Activated naive CD8-positive, alpha-beta T cell treated with anti-CD3 and anti-CD28 coated beads, Interleukin-2, amount 10 ng/mL, durations not matched to agents 7 days and 5 days (primary cell): ENCODE measurements at places on chromosomes 1 and 21. TPM values are rescaled to one million over a fixed set of nuclear protein-coding genes. Genes with fewer than 3 reads are reported as not detected.

DNA sequence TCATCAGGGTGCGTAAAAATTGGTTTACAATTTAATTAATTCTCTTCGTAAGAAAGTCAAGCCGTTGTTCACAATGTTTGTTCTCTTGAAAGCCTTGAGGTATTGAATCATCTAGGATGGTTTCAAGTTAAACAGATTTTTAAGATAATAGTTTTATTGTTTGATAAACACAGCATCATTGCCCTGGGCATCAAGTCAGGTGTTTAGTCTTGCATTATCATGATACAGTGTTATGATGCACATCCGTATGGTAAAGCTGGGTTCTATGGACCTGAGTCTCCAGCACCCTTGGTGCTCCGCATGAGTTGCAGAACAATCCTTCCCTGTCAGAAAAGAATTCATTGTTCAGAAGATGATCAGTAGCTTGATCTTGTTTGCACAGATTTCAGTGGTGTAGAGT lies 359.5 kb downstream of the LMO4 start:
- H3K27me3 ChIP-seq: no peaks in the 10 kb centered on the region
- no peak for DNase-seq
- H3K4me3 ChIP-seq: no peak overlapping the region
- no peaks in the 10 kb centered on the region for H3K36me3 ChIP-seq

DNA sequence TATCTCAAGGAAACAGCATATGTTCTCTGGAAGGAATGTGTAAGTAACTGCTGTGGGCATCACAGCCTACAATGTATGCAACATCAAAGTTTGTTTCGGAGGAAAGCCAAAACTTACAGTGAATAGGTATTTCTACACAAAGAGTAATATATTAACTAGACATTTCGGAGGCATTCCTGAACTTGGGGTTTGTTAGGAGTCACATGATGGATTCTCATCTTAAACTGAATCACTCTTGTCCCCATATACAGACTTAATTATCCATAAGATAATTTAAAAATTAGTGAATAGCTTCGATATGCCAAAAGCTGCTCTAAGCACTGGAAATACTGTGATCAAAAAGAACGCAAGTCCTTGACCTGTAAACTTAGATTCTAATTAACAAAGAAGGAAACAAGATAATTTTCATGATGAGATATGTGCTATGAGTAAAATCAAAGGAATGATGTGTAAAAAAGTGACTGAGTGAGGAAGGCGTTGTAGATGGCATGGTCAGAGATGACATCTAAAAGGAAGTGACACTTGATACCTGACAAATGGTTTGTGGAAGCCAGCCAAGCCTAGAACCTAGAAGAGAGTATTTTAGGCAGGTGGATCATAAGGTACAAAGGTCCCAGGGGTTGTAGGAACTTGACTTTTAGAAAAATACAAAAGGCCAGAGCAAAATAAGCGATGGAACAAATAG lies 273.1 kb downstream of the MRPL39 start:
- H3K4me3 ChIP-seq: no peak overlapping the region
- no peaks in the 10 kb centered on the region for H3K4me1 ChIP-seq
- H3K27me3 ChIP-seq: peaks cover 3% of the 10 kb centered on the region
- no peaks in the 10 kb centered on the region for H3K36me3 ChIP-seq
- no peak overlapping the region for H3K27ac ChIP-seq

- peak overlapping the region; percentile 97 for H3K27ac ChIP-seq
- peaks cover 29% of the 10 kb centered on the region for H3K36me3 ChIP-seq
- peak; percentile 62 for DNase-seq
- peaks cover 60% of the 10 kb centered on the region for H3K4me1 ChIP-seq
- H3K4me3 ChIP-seq: peak overlapping the region; percentile 87
Measured at GRCh38 chr1:24966724-24967346, 36.8 kb upstream of the RUNX3 start.

GRCh38 chr1:150875197-150876118 lies 941 bp downstream of the ARNT start:
- no peaks in the 10 kb centered on the region for H3K27me3 ChIP-seq
- DNase-seq: no peak
- peaks cover 22% of the 10 kb centered on the region for H3K36me3 ChIP-seq
- H3K4me3 ChIP-seq: peak overlapping the region; percentile 96
- peak overlapping the region; percentile 97 for H3K27ac ChIP-seq

DNA sequence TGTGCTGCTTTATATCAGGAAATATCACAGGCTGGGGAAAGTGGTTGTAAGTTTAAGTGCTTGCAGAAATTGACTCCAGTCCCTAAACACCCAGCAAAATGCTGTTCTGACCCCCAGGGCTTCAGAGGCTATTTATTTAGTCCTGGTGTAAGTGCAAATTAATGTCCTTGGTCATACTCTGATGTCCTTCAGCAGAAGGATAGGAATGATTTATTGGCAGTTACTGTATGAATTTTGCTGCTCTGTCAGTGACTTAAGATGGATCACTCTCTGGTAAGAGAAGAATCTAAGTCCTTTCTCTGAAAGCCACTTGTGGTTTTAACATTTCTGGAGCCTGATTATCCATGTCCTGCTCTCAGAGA lies 21.9 kb downstream of the FAM20B start:
- DNase-seq: no peak
- H3K4me1 ChIP-seq: peaks cover 10% of the 10 kb centered on the region
- no peak overlapping the region for H3K4me3 ChIP-seq
- H3K27ac ChIP-seq: no peak overlapping the region
- H3K36me3 ChIP-seq: peaks cover 14% of the 10 kb centered on the region

DNA sequence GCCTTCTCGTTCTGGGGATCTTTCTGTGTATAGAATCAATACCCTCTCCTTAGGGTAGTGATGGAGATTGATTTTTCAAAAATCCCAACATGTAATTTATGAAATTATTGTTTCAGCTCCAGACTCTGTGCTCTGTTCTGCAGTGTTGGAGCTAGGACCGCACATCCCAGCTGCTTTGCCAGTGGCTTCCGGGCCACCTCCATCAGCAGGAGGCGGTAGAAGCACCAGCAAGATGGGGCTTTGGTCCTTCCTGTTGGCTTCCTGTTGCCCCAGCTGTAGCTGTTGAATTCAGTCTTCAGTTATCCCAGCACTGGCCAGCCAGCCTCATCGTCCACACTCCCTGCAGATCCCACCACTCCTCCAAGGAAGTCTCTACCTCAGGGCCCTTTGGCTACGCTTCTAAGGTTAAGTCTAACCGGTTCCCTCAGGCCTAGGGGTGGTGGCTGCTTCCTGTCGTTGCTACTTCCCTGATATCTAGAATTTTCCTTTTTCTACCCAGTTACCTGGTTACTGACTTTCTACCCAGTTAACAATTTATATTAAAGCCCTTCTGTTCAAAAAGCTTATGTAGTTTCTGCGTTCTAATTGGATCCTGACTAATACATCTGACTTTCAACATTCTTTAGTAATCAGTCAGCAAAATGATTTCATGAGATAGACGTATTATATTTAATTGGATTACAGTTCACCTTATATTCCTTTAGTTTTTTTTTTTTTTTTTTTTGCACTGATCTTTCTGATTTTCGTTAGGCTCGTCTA lies 24.6 kb downstream of the GALNT2 start:
- H3K27ac ChIP-seq: no peak overlapping the region
- no peaks in the 10 kb centered on the region for H3K27me3 ChIP-seq
- H3K4me1 ChIP-seq: peaks cover 5% of the 10 kb centered on the region
- H3K4me3 ChIP-seq: no peak overlapping the region
- H3K36me3 ChIP-seq: peaks cover 18% of the 10 kb centered on the region
- no peak for DNase-seq

GRCh38 chr21:19810779-19811178 lies 1187.4 kb upstream of the NCAM2 start:
- no peaks in the 10 kb centered on the region for H3K36me3 ChIP-seq
- H3K27me3 ChIP-seq: no peaks in the 10 kb centered on the region
- H3K27ac ChIP-seq: no peak overlapping the region
- H3K4me1 ChIP-seq: no peaks in the 10 kb centered on the region

DNA sequence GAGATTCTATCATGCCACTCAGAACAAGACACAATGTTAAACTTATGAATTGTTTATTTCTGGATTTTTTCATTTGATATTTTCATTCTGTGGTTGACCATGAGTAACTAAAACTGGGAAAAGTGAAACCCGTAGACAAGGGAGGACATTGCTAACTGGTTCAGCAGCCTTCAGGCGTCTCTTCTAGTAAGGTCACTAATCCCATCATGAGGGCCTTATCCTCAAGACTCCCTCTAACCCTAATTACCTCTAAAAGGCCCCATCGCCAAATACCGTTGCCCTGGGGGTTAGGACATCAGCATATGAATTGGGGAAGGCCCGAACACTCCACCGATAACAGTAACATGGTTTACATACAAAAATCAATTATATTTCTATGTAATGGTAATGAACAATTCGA lies 247.6 kb downstream of the TM2D1 start:
- no peak for DNase-seq
- H3K4me3 ChIP-seq: no peak overlapping the region
- no peaks in the 10 kb centered on the region for H3K4me1 ChIP-seq
- H3K27me3 ChIP-seq: peaks cover 34% of the 10 kb centered on the region

DNA sequence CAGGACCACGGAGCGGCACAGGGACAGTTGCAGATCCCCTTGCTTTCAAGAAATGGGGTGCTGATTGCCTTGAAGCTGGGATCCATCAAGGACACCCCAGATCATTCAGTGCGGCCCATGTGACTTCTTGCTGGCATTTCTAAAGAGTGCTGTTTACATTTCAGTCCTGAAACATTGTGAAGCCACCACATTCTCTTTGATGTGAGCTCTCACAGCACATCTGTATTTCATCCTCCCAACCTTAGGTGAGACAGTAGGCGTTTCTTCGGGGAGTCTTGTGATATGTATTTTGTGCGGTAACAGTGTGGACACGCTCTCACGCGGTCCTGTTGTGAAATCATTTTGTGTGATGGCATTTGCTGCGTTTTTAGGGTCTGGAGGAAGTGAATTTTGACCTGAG lies 57.2 kb downstream of the CACHD1 start:
- peak overlapping the region; percentile 38 for H3K4me3 ChIP-seq
- no peak overlapping the region for H3K27ac ChIP-seq
- peaks cover 1% of the 10 kb centered on the region for H3K36me3 ChIP-seq
- H3K4me1 ChIP-seq: peaks cover 17% of the 10 kb centered on the region

- H3K4me3 ChIP-seq: no peak overlapping the region
- peaks cover 24% of the 10 kb centered on the region for H3K36me3 ChIP-seq
- H3K27ac ChIP-seq: no peak overlapping the region
- no peaks in the 10 kb centered on the region for H3K27me3 ChIP-seq
Measured at GRCh38 chr1:243312952-243313634, 57.3 kb downstream of the SDCCAG8 start.

GRCh38 chr1:234231893-234232276 lies 141.4 kb upstream of the COA6 start:
- H3K4me1 ChIP-seq: peaks cover 52% of the 10 kb centered on the region
- DNase-seq: no peak
- no peak overlapping the region for H3K27ac ChIP-seq
- peak overlapping the region; percentile 55 for H3K4me3 ChIP-seq

- H3K36me3 ChIP-seq: no peaks in the 10 kb centered on the region
- no peak overlapping the region for H3K27ac ChIP-seq
- H3K4me3 ChIP-seq: no peak overlapping the region
Measured at GRCh38 chr1:93616221-93616995, 65.2 kb downstream of the BCAR3 start.

LCE6A gene
- total RNA-seq: not detected

SAMSN1 gene
- total RNA-seq: 121 TPM

CD1D gene
- not detected for total RNA-seq

CDA gene
- not detected for total RNA-seq

MNDA gene
- total RNA-seq: 0.31 TPM

FAM72D gene
- 11.1 TPM for total RNA-seq

LCE1F gene
- total RNA-seq: not detected

UBE2Q1 gene
- 106 TPM for total RNA-seq
